ENCODE measurements at places on chromosomes 1 and 21.

DNA sequence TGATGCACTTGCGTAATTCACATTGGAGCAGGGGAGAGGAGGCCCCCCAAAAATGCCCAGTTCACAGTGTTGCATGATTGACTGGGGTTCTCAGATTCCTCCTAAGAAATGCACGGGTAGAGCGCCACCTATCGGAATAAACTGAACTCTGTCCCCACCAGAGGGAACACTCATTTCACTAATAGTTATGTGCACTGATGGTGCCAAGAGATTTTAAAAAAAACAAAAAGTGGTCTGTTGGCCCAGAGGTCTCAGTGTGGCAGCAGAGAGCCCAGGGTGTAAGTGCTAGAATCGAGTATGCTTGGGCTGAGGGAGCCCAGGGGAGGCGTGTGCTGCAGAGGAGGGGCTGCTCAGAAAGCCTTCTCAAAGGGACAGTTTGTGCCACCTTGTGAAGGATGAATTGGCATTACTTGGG is 6.9 kb downstream of the PINK1 start:
- peak; percentile 38 for DNase-seq

DNA sequence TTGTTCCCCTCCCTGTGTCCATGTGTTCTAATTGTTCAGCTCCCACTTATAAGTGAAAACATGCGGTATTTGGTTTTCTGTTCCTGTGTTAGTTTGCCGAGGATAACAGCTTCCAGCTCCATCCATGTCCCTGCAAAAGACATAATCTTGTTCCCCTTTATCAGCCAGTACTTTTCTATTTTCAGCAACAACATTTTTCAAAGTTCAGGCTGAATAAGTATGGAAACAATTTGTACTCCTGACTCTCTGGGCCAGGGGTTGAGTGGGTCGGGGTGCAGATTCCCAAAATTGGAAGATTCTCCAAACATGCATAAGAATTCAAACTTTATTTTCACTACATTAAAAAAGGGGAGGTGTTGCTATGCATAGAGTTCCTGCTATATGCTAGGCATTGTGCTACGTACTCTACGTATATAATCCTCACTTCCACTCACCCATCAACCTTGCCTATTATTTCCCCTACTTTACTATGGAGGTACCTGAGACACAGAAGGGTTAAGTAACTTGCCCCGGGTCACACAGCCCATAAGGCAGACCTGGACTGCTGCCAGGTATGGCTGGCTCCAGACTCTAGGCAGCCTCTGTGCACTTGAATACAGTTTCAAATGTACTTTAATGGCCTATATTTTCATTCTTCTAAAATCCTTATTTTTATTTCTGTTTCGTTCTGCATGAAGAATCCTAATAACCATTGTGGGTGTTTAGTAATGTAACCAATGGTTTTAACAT is 117.1 kb upstream of the C8B start:
- DNase-seq, result no peak

- no peak for DNase-seq
Observed at GRCh38 chr1:24899581-24900485, 30.2 kb downstream of the RUNX3 start.

GRCh38 chr1:228416217-228416933 is at the start of gene TRIM17:
Gene TRIM17, minus strand, starts transcription at chr1:228416861. Its CDS starts 1,789 bp downstream, at chr1:228415072.
- DNase-seq, result no peak

Data from renal cortex interstitium (tissue), 15 donors.